Placental epithelial cell (primary cell): ENCODE measurements at places on chromosomes 2 and 18. TPM values are rescaled to one million over a fixed set of nuclear protein-coding genes. Genes with fewer than 3 reads are reported as not detected.

The PRSS56 gene
- not detected in 2 replicates for total RNA-seq

The SERPINB12 gene
- not detected in 2 replicates for total RNA-seq

The PSD4 gene
- 61.6 and 125 TPM in 2 replicates for total RNA-seq

The CRYGD gene
- total RNA-seq, result not detected in 2 replicates

The DYTN gene
- total RNA-seq, result not detected in 2 replicates
